Activated CD4-positive, alpha-beta memory T cell treated with anti-CD3 and anti-CD28 coated beads, Interleukin-2, amount 10 ng/mL, durations not matched to agents 7 days and 5 days (primary cell): ENCODE measurements at places on chromosomes 1 and 21. TPM values are rescaled to one million over a fixed set of nuclear protein-coding genes. Genes with fewer than 3 reads are reported as not detected.
A peak's percentile ranks its signal among the peaks of the same experiment; 100 is the strongest.

- peaks cover 8% of the 10 kb centered on the region for H3K27me3 ChIP-seq
- no peak for DNase-seq
- H3K27ac ChIP-seq, result no peak overlapping the region
- peaks cover 4% of the 10 kb centered on the region for H3K4me1 ChIP-seq
- no peak overlapping the region for H3K4me3 ChIP-seq
Observed at GRCh38 chr1:12636098-12636950, 7.6 kb upstream of the AADACL4 start.

DNA sequence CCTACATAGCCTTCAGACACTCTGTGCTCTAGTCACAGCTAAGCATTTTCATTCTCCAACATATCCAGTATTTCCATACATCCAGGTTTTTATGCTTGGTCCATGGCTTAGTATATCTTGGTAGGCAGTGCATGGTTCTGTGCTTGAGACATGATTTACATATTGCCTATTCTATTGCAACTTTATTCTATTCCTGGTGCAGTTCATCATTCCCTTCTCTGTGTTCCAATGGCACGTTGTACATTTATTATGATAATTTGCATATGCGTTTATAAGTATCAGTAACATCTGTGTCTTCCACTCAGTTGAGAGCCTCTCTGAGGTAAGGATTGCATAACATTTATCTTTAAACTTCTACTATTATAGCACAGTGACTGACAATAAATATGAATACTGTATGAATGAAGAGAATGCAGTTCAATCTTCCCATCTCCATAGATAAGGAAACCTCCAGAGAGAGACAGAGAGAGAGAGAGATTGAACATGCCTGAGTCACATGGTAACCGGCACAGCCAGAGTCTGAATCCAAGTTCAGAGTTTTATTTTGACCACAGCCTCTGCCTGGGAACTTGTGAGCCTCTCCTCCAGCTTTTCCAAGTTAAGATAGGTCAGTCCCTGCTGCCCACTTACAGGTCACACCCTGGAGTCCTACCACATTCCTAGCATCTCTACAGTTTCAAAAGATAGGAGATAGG is 41.5 kb downstream of the PLPPR5 start:
- no peak for DNase-seq
- H3K36me3 ChIP-seq, result no peaks in the 10 kb centered on the region
- H3K4me3 ChIP-seq, result no peak overlapping the region
- no peaks in the 10 kb centered on the region for H3K4me1 ChIP-seq

DNA sequence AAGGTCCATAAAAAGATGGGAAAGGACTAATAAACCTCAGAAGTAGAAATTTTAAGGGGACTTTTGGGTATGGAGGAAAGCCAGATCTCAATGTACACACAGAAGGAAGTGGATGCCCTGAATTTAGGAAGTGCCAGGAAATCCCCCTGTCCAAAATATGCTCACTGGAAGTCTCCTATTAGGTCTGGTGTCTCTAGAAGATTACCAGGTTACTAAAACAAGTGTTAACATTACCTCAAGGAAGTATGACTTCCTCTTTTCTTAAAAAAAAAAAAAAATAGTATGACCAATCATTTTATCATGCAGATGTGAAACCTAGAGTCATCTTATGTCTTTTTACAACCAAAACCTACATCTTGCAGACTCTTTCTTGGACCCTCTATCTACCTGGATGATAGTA is 30.7 kb downstream of the CD58 start:
- peak overlapping the region; percentile 26 for H3K4me3 ChIP-seq
- peaks cover 70% of the 10 kb centered on the region for H3K4me1 ChIP-seq
- H3K36me3 ChIP-seq, result peaks cover 89% of the 10 kb centered on the region
- peak overlapping the region; percentile 77 for H3K27ac ChIP-seq
- DNase-seq, result no peak
- no peaks in the 10 kb centered on the region for H3K27me3 ChIP-seq

GRCh38 chr1:174274884-174275283 is 115.6 kb downstream of the RABGAP1L start:
- no peaks in the 10 kb centered on the region for H3K4me1 ChIP-seq
- no peak overlapping the region for H3K27ac ChIP-seq
- peaks cover 6% of the 10 kb centered on the region for H3K36me3 ChIP-seq
- no peak for DNase-seq

DNA sequence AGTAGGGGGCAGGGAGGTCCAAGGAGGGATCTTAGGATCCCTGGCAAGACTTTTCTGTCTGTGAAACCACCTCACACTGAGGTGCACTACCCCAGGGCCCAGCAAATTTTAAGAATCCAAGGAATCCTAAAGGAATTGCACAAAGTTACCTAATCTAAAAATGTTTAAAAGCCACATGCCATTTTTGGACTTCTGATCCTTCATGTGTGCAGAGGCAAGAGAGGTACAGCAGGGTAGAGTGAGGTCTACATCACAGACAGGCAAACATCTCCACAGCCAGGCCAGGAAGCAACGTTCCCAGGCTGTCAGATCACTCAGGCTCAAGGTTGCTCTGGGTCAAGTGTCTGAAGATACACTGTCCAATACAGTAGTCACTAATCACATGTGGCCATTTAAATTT is 324.6 kb upstream of the DUSP10 start:
- no peaks in the 10 kb centered on the region for H3K27me3 ChIP-seq
- H3K4me3 ChIP-seq, result no peak overlapping the region
- no peaks in the 10 kb centered on the region for H3K36me3 ChIP-seq
- H3K4me1 ChIP-seq, result no peaks in the 10 kb centered on the region

DNA sequence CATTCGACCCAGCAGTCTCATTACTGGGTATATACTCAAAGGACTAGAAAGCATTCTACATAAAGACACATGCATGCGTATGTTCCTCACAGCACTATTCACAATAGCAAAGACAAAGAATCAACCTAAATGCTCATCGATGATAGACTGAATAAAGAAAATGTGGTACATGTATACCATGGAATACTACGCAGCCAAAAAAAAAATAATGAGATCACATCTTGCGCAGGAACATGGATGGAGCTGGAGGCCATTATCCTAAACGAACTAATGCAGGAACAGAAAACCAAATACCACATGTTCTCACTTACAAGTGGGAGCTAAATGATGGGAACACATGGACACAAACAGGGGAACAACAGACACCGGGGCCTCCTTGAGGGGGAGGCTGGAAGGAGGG is 43.7 kb downstream of the ELF3 start:
- H3K4me3 ChIP-seq, result no peak overlapping the region
- H3K4me1 ChIP-seq, result no peaks in the 10 kb centered on the region
- no peak overlapping the region for H3K27ac ChIP-seq

GRCh38 chr1:58041621-58042020 is 504.9 kb downstream of the OMA1 start:
- DNase-seq, result no peak
- no peaks in the 10 kb centered on the region for H3K4me1 ChIP-seq
- H3K36me3 ChIP-seq, result no peaks in the 10 kb centered on the region
- no peak overlapping the region for H3K27ac ChIP-seq
- H3K27me3 ChIP-seq, result no peaks in the 10 kb centered on the region
- H3K4me3 ChIP-seq, result no peak overlapping the region

DNA sequence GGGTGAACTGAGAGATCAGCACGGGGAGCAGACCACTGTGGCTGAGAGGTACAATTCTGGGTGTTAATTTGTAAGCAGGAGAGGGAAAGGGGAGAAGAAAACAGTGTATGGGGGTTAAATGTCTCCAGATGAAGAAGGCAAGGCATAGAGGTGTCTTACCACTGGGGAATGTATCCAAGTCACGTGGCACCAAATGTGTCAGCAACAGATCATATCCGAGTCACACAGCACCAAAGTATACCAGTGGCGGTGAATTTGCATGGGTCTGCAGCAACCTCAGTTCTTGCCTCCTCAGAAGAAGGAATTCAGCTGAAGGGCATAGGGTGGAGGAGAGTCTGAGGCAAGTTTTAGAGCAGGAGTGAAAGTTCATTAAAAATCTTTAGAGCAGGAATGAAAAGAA is 21.2 kb upstream of the SYCP1 start:
- no peak for DNase-seq
- no peaks in the 10 kb centered on the region for H3K4me1 ChIP-seq
- no peak overlapping the region for H3K27ac ChIP-seq
- H3K36me3 ChIP-seq, result no peaks in the 10 kb centered on the region
- peaks cover 9% of the 10 kb centered on the region for H3K27me3 ChIP-seq

GRCh38 chr1:50783286-50783685 is 176.8 kb downstream of the FAF1 start:
- DNase-seq, result no peak
- H3K27ac ChIP-seq, result no peak overlapping the region
- no peak overlapping the region for H3K4me3 ChIP-seq
- no peaks in the 10 kb centered on the region for H3K27me3 ChIP-seq
- peaks cover 6% of the 10 kb centered on the region for H3K4me1 ChIP-seq
- peaks cover 33% of the 10 kb centered on the region for H3K36me3 ChIP-seq

GRCh38 chr1:205800427-205800826 is 12.6 kb downstream of the SLC41A1 start:
- peaks cover 22% of the 10 kb centered on the region for H3K4me1 ChIP-seq
- H3K27ac ChIP-seq, result no peak overlapping the region
- DNase-seq, result no peak
- H3K36me3 ChIP-seq, result peaks cover 4% of the 10 kb centered on the region

GRCh38 chr1:30378003-30378596 is 345.3 kb downstream of the MATN1 start:
- H3K27me3 ChIP-seq, result peaks cover 4% of the 10 kb centered on the region
- H3K27ac ChIP-seq, result no peak overlapping the region
- no peaks in the 10 kb centered on the region for H3K36me3 ChIP-seq
- no peaks in the 10 kb centered on the region for H3K4me1 ChIP-seq

DNA sequence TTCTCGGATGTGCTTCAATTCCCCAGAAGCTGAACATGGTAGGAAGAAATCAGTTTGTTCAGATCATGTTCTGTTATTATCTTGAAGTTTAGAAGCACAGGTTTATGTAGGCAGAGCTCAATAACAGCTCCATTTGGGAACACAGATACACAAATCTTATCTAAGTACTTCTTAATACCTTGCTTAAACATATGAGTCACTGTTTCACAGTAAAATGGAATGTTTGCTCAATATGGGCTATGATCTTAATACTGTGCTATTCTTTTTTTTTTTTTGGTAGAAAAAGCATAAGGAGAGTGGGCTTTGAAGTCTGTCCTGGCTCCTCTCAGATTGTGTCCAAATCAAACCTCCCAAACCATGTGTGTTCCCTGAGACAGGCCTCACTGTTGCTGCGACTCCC is 13.4 kb downstream of the PROK1 start:
- DNase-seq, result no peak
- no peaks in the 10 kb centered on the region for H3K36me3 ChIP-seq
- H3K27me3 ChIP-seq, result peaks cover under 1% of the 10 kb centered on the region
- H3K4me3 ChIP-seq, result no peak overlapping the region
- H3K4me1 ChIP-seq, result no peaks in the 10 kb centered on the region

GRCh38 chr1:184682956-184683355 is 71.7 kb downstream of the EDEM3 start:
- H3K27me3 ChIP-seq, result no peaks in the 10 kb centered on the region
- no peaks in the 10 kb centered on the region for H3K4me1 ChIP-seq
- H3K36me3 ChIP-seq, result no peaks in the 10 kb centered on the region
- H3K4me3 ChIP-seq, result no peak overlapping the region

DNA sequence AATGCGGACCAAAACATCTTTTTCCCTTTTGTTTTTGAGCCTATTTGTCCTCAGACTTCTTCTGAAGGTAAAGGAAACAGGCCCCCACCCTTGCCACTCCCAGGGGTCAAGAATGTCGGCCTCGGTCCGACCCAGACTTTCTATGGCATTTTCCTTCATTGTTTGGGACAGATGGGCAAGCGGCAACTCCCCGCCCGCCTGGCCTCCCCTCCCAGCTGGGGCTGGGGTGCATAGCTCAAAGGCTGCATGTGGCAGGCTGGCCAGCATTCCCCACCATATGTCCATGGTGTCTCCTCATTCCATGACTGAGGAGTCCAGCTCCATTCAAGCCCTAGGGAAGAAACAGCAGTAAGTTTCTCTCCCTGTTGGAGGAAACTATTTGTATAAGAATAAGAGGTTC is 29.4 kb upstream of the TSPEAR start:
- peaks cover 8% of the 10 kb centered on the region for H3K27me3 ChIP-seq
- H3K4me1 ChIP-seq, result no peaks in the 10 kb centered on the region
- no peak overlapping the region for H3K27ac ChIP-seq
- no peak overlapping the region for H3K4me3 ChIP-seq
- no peaks in the 10 kb centered on the region for H3K36me3 ChIP-seq

DNA sequence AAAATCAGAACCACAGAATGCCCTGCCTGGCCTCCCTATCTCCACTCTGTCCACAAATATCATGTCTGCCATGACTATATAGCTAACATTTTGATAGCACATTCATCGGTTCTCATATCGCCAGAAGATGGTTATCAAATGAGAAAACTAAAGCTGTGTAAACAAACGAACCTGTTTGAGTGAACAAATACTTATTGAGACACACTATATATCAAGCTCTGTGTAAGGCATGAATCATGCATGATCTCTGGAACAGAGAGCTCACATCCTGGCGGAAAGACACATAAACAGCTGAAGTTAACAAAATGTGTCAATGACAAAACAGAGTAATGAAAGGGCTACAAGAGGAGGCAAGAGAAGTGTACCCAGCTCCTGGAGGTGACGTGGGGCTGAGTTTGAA is 13.1 kb downstream of the KCND3 start:
- no peaks in the 10 kb centered on the region for H3K4me1 ChIP-seq
- no peak overlapping the region for H3K4me3 ChIP-seq
- H3K36me3 ChIP-seq, result no peaks in the 10 kb centered on the region
- H3K27ac ChIP-seq, result no peak overlapping the region
- H3K27me3 ChIP-seq, result peaks cover 38% of the 10 kb centered on the region
- DNase-seq, result no peak

- H3K27me3 ChIP-seq, result peaks cover under 1% of the 10 kb centered on the region
- no peak overlapping the region for H3K27ac ChIP-seq
- DNase-seq, result no peak
- H3K4me3 ChIP-seq, result no peak overlapping the region
- no peaks in the 10 kb centered on the region for H3K4me1 ChIP-seq
Observed at GRCh38 chr1:63721531-63722189, 52.2 kb upstream of the ROR1 start.

DNA sequence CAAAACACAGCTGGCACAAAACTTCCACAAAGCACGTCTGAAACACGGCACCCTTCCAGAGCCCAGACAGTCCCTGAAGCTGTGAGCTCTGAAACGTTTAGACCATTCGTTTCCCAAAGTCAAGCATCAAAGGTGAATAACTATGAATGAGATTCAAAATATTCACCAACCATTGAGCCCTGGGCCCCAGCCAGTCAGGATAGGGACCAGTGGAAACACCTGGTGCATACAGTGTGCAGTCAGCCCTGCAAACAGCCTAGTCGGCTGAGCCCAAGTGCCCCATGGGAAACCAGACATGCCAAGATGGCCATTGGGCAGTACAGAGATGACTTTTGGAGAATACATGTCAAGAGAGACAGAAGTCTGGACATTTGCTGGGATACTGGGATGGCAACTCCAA is 90.4 kb upstream of the EDN2 start:
- H3K36me3 ChIP-seq, result peaks cover 30% of the 10 kb centered on the region
- H3K27ac ChIP-seq, result no peak overlapping the region
- H3K4me1 ChIP-seq, result peaks cover 21% of the 10 kb centered on the region

The TMPRSS3 gene
- total RNA-seq, result 24.8 TPM

The ADORA3 gene
- total RNA-seq, result 0.18 TPM

The OR2L2 gene
- total RNA-seq, result 0.10 TPM

The PLEKHN1 gene
- 8.2 TPM for total RNA-seq

The MEF2D gene
- total RNA-seq, result 52.1 TPM

The TFB2M gene
- 7.4 TPM for total RNA-seq

The TLR5 gene
- total RNA-seq, result 0.15 TPM

The TRPM2 gene
- 13.7 TPM for total RNA-seq

The NFASC gene
- 0.40 TPM for total RNA-seq

The PLPPR4 gene
- not detected for total RNA-seq
